Jurkat, Clone E6-1 (cell line): ENCODE measurements at places on chromosomes 13 and 19.

DNA sequence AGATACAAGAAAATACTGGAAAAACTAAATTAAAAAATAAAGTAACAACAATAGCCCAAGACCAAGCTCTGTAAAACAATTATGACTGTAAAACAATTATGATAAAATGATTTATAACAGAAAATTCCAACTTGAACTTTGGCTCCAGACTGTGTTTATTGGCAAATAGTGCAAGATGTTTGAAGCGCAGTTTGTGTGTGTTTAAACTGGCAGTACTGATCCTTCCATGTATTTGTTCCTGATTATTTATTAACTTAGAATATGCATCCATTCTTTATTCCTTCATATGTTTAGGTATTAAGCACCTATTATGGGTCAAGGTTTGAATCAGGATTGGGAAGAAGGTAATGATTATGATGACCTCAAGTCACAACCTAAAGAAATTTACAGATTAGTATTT lies 37.8 kb downstream of the ZNF582 start:
- no peak for DNase-seq

DNA sequence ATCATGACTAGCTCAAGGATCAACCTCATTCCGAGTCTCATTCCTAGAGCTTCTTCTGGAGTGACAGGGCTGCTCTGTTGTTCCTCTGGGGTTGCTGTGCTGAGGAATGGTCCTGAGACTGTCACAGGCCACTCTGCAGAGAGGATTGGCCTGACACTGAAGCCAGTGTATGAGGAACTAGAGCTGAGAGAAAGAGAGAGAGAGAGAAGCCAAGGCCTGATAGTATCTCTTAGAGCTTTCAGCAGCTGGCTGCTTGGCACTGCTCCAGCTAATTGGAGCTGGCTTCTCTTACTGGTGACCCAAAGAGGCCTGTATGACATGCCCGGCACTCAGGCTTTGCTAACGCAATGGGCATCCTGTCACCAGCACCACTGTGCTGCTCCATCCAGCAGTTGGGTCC lies 73.4 kb upstream of the FLT1 start:
- peak; percentile 21 for DNase-seq

DNA sequence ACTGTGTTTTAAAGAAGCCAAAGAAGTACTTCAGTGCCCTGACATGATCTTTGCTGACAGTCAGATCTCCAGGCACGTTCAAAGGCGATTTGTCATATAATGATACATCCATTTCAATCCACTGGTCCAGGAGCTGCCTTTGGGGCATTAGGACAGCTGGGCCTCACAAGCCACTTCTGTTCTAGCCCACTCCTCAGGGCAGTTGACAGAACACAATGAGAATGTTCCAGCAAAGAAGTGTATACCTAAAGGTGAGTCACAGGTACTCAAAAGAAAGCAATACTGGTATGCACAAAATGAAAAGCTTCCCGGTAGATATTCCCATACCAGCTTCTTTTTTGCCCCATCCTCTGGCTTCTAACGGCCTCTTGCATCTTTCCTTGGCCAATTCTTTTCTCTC lies 12.5 kb upstream of the MAP3K10 start:
- no peak for DNase-seq

- no peak for DNase-seq
Observed at GRCh38 chr13:68813180-68813796, 1294.3 kb upstream of the ATXN8OS start.

DNA sequence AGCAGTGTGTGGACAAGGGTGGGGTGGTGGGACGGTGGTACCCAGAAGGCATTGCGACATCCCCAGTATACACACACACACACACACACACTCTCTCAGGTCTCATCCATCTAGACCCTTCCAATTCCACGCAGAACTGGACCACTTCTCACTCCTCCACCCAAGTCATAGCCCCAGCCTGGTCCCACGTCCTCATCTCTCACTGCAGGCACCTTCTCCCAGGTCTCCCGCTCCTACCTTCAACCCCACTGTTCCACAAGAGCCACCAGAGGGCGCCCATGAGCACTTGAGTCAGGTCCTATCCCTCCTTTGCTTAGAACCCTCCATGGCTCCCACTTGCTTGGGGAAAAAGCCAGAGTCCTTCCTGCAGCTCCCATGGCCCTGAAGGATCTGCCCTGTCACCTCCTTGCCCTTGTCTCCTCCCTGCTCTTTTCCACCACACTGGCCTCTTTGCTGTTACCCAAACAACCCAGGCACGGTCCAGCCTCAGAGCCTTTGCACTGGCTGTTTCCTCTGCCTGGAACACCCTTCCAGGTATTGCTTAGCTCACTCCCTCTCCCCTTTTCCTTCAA lies 62.6 kb downstream of the IER2 start:
- peak; percentile 51 for DNase-seq

GRCh38 chr19:511101-511851 lies 4.0 kb downstream of the TPGS1 start:
- DNase-seq: peak; percentile 99

- no peak for DNase-seq
Observed at GRCh38 chr13:97435323-97435722, 1.4 kb downstream of the RAP2A start.
